ENCODE measurements at places on chromosomes 5 and 9. TPM values are rescaled to one million over a fixed set of nuclear protein-coding genes. Genes with fewer than 3 reads are reported as not detected.

Gene ENTREP1
- total RNA-seq: not detected

Gene HSD17B3
- total RNA-seq: not detected

Gene WDR31
- total RNA-seq: 2.1 TPM

Gene ADAMTSL2
- not detected for total RNA-seq

Gene ADAMTSL1
- total RNA-seq: 55.4 TPM

Gene PITX1
- total RNA-seq: 6.1 TPM

Gene ZFAND5
- 50.7 TPM for total RNA-seq
